ENCODE measurements at places on chromosomes 5 and 9.

DNA sequence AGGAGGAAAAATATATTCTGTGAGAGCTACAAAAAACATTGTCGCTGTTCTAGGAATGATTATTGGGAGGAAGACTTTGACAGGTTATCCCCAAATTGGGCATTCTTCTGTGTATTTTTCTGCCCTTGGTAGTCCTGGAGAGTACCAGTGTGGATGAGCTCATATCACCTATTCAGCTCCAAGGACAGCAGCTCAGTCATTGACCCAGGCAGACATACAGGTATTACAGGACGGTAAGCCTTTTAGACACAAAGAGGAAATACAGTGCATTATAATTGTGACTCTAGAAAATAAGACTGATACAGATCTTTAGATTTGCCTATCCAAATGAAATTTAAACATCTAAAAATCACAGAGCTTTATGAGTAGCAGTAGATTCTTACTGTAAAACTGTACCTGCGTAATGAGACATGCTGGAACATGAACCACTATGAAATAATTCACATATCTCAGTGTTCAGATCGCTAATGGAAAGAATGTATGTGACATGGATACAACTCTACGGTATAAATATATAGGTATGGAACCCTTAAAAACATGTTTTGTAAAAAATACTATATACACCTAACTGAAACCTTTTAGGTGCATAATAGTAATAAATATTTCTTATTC, 56.0 kb downstream of the PLK2 start:
- no peak for DNase-seq

- DNase-seq, result no peak
Observed at GRCh38 chr5:89694026-89694550, 715.5 kb downstream of the CETN3 start.

DNA sequence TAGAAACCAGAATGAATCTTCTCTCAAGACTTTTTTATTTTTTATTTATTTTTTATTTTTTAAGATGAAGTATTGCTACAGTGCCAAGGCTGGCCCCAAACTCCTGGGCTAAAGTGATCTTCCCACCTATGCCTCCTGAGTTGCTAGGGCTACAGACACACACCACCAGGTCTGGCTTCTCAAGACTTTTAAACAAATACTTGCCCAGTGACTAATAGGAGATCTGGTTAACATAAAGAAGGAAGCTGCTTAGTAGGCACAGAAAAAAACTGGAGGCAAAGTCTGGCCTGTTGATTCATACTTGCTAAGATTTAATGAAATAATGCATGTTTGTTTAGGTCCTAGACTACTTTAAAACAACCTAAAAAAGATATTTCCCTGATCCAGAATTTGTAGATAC, 43.8 kb downstream of the SLC38A9 start:
- DNase-seq, result no peak

DNA sequence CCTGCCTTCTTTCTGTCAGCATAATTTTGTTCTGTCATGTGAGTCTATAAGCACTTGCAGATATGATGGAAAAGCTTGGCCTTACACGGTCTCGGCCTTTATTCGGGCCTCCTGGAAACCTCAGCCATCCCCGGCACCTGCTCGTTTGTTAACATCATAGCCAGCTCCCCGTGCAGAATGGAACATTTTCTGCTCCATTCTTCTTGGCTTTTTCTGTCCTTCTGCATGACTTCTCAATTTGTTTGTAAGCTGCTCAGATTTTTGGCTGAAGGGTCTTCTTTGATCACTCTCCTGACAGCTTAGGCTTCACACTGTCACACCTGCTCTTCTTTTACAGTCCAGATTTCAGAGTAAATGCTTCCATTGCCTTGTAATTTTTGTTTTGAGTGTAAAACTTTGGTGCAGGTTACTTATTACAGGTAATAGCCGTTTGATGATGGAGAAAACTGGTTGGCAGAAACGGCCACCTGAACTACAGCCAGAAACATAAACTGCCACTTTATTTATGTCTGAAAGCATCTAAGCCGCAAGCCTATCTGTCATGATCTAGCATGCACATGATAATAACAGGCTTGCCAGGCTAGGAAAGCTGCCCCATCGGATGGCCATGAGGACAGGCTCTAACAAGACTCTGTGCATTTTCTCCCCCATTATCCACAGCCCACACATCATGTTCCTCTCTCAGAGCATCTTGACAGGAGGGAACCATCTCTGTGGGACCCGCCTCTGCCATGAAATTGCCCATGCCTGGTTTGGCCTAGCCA, 197.0 kb downstream of the AOPEP start:
- DNase-seq, result no peak

GRCh38 chr9:71079451-71079850, 42.0 kb downstream of the TRPM3 start:
- no peak for DNase-seq

Data from CD4-positive, alpha-beta T cell treated with Interleukin-17A for 4 hours (primary cell).